ENCODE measurements at places on chromosomes 2 and 18.

GRCh38 chr18:64398320-64398719 lies 249.4 kb upstream of the LINC00305 start:
- no peak for DNase-seq

GRCh38 chr2:142687509-142687908 lies 190.0 kb upstream of the KYNU start:
- no peak for DNase-seq

- DNase-seq, result peak; percentile 49
Measured at GRCh38 chr2:29012211-29012681, 31.1 kb downstream of the TOGARAM2 start.

- DNase-seq, result no peak
Measured at GRCh38 chr2:2805263-2805662, 474.2 kb upstream of the MYT1L start.

- no peak for DNase-seq
Measured at GRCh38 chr2:204842661-204843485, 297.6 kb downstream of the PARD3B start.

Measured in suppressor macrophage treated with lipopolysaccharide for 1 hour (primary cell).